Psoas muscle (tissue), 8 donors: ENCODE measurements at places on chromosomes 5 and 9.

- DNase-seq = no peak
These were observed 15.9 kb downstream of the MAN2A1 start for GRCh38 chr5:109705596-109705995.

DNA sequence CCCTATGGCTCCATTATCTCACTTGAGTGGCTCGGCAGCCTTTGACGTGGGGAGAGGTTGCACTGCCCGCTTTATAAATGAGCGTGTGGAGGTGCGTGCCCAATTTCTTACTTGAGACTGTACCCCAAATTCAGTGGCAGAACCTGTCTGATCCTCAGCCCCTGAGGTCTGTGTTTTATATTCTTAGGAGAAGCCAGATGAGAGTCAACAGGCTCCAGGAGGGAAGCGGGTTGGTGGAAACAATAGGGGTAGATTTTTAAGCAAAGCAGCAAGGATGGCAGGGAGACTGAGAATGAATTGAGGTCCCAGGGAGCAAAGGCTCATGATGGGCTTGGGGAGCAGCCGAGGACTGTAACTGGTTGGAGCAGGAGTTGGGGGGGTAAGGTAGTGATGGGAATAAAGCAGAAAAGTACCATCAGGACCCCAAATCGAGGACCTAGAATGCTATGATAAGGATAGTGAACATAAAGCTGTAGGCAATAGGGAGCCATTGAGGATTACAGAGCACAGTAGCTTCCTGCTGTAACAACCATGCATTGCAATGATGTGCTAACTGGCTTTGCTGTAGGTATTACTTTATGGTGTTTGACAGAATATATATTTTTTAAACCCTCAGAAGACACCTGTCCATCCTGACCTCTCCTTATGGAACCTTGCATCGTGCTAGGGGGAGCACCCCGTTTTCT lies 43.1 kb upstream of the DAB2IP start:
- no peak for DNase-seq

DNA sequence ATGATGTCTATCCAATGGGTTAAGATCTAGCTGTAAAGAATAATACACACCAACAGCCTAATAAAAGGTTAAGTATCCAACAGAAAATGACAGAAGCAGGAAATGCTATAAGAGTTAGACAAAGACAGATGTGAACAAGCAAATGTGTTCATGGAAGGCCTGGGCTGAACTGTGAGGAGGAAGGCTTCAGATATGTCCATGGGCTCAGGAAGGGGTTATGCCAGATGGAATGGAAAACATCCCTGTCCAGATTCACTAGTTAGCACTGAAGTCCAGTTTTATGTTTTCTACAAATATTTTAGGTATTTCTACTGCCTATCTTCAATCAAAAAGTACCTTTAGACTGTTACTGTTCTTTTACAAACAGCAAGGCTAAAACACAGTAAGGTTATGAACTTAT lies 27.1 kb downstream of the ERAP1 start:
- DNase-seq = no peak

DNA sequence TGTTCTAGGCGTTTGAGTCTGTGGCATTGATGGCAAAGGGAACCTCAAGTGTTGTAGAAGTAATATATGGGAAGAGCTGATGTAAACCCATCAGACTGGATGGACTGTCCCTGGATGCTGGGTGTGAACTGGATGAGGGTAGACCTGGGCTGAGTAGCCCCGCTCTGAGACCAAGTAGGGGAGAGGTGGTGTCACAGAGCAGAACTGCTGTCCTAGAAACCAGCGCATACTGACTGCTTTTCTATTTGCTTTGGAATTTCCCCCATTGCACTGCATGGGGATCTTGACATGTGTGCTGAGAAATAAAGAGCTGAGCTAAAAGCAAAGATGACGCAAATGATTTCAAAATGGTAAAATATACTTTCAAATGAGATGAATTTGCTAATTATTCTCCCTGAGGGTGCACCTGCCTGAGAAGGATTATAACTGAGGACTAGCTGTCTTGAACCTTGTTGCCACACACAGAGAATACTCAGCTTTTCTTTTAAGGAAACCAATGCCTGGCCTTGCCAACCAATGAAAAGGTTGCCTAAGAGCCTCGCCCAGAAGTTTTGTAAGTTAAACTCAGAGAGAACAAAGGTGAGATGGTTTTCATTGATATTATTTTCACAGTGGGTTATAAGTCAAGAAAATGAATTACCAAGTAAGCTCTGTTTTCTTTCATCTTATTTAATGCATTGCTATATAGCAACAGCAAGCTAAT lies 44.8 kb downstream of the NIM1K start:
- no peak for DNase-seq

DNA sequence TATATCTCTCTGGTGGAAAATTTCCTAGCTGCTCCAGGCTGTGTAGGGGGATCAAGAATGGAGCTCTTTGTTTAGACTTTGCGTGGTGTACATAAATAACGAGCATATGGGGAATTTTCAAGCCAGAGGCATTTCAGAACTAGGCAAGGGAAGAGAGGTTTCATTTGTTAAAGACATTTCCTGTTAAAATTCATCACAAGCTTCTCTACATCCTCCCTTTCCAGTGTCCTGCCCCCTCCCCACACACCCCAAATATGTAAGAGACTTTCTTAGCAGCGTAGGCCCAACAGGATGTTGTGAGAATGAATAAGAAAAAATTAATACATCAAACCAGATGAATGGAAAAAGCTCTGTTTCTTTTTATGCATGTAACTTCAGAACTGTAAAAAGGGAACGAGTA lies 150.3 kb downstream of the GPBP1 start:
- no peak for DNase-seq

- DNase-seq = no peak
These were observed 211.0 kb downstream of the SNX18 start for GRCh38 chr5:54728588-54728915.

GRCh38 chr5:180645274-180646204 lies 3.9 kb downstream of the FLT4 start:
- DNase-seq = no peak
